ENCODE measurements at places on chromosomes 3 and 15.
A peak's percentile ranks its signal among the peaks of the same experiment; 100 is the strongest.

- no peak for DNase-seq
These were observed 3.2 kb downstream of the XCR1 start for GRCh38 chr3:46024131-46024530.

DNA sequence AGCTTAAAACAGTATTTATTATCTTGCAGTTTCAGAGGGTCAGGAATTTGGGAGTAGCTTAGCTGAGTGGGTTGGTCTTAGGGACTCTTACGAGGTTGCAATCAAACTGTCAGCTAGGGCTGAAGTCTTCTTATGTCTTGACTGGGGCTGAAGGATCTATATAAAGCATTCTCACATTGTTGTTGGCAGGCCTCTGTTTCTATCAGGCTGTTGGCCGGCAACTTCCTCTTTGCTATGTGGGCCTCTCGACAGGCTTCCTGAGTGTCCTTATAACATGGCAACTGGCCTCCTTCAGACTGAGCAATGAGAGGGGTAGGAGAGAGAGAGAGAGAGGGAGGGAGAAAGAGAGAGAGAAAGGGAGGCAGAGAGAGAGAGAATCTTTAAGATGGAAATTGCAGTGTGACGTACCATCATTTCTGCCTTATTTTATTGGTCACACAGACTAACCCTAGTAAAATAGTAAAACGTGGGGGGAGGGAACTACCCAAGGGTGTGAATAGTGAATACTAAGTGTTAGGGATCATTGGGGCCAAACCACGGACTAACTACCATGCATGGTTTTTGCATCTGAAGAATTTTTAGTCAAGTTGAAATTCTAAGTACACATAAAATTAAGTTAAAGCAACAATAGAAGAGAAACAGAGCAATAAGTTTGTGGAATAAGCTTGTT, 16.1 kb downstream of the FGF7 start:
- no peak for DNase-seq

DNA sequence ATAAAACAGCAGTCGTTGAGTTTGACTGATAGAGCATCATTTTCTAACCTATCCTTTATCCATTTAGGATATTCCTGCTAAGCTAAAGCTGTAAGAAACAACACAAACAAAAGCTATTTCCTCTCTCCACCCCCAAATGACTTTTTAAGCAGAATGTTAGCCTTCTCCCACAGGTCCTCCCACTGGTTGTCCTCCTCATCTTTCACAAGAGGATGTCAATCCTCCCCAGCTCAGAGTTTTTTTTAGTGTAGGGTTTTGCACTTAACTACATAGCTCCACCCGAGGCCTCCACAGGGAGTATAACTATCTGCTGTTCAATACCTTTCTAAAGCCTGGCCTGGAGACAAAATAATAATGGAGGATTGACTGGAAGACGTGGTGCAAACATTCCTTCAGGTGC, 7.8 kb downstream of the SETMAR start:
- DNase-seq = no peak

GRCh38 chr3:192772240-192772894, 45.0 kb upstream of the FGF12 start:
- DNase-seq = no peak

DNA sequence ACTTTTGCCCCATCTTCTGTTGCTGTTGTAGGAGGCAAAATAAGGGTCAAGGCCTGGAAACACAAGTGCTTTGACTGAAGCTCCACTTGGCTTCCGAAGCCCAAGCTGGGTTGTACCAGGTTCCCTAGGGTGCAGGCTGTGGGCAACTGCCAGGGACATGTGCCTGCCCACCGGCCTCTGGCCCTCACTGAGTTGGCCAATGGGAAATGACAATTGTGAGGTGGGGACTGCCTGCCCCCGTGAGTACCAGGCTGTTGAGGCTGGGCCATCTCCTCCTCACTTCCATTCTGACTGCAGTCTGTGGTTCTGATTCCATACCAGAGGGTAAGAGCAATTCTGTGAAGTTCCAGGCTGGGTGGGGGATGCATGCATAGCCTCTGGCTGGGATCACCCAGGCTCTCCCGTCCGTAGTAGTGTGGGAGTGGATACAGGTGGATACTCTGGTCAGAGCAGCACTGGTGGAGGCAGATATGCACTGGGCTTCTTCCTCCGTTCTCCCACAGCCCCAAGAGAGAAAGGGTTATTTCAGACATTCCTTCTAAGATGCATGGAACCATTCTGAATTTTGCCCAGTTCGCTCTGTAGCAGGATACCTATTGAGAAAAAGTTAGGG, at the start of gene ADIPOQ:
ADIPOQ (plus strand) TSS at position 285 of the 613 bp plus-strand sequence. CDS start 10,349 bp downstream, outside the sequence.
- DNase-seq = peak; percentile 66
